ENCODE measurements at places on chromosomes 4 and X.

DNA sequence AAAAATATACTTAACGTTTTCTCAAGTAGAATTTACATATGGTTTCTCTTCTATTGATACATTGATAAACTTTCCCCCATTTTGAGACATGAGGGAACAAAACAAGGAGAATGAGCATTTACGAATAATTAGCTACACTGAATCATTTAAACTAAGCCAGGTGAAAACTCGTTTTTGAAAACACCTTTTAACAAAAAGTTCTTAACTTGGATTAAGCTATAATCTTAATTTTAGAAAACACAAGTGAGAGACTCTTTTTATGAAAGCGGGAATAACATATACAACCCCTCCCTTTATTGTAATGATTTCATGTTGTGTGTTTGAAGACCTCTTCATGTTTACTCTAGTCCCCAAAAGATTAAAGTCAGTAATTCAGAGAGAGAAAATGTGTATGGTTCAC is 20.1 kb downstream of the PDLIM3 start:
- DNase-seq: no peak

- DNase-seq: no peak
These were observed 29.5 kb downstream of the EGFL6 start for GRCh38 chrX:13598877-13599276.

DNA sequence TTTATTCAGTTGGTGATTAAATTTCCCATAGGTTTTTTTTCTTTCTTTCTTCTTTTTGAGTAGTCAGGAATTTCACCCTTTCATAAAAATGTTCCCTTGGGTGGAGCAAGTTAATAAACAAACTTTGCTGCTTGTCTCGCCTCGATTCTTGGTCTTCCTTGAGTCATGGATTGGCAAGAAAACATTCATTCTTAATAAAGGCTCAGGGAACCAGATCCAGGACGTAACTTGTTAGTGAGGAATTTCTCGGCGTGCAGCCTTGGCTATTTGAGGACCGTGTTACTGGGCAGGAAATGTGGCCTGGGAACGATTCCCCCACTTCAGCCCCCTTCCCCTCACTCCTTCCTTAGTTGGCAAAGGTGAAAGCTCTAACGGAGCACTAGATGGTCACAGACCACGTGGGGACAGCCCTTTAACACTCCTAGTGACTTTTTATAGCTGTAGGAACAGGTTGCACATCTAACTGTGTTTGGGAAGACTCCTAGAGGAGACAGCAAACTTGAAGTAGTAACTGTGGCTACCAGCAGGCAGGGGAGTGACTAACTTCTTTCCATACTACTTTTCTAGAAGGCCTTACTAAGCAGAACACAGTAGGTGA is 106.8 kb downstream of the UCHL1 start:
- DNase-seq: peak; percentile 51

- no peak for DNase-seq
These were observed 211.2 kb downstream of the ANK2 start for GRCh38 chr4:113260688-113261087.

GRCh38 chrX:137545711-137546651 is 19.9 kb upstream of the ZIC3 start:
- no peak for DNase-seq

DNA sequence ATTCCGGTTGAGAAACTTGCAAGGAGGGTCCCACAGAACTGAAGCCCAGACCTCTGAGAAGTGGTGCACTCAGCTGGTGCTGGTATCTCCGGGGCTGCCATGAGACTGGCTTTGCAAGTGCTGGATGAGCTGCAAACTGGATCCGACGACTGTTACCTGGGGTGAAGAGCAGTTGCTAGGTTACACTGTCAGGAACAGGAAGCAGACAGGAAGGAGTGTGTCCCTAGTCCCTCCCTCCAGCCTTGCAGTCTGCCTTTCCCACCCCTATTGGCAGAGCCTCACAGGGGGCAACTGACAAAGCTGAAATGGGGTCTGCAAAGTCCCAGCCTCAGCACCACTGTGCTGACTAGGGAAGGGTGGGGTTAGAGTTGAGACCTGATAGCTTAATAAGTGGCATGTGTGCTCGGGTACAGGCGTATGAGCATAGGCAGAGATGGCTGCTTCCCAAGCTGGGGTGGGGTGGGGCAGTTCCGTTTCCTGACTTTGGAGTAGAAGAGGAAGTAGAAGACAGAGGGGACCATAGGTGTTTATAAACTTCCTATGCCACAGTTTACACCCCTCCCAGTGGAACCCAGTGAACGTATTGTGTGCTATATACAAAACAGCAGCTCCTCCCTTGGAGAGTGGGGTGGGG is 18.0 kb downstream of the PPEF1 start:
- no peak for DNase-seq

DNA sequence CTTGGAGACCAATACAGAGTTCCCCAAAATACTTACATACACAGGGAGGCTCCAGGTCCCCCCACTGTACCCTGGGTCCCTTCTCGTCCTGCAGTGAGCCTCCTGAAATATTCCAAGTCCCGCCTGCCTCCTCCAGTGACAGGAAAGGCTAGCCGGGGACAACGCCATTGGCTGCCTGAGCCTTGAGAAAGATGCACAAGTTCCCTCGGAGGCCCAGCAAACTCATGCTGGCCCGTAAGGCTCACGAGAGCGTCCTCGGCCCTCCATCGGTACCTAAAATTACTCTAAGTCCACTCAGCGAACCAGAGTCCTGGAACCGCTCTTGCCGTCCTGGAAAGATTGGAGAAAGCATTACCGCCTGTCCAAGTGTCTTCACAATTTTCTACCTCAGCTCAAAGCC is 228.6 kb downstream of the ADAM29 start:
- DNase-seq: no peak

GRCh38 chr4:185529413-185529812 is 5.9 kb downstream of the PDLIM3 start:
- DNase-seq: no peak

DNA sequence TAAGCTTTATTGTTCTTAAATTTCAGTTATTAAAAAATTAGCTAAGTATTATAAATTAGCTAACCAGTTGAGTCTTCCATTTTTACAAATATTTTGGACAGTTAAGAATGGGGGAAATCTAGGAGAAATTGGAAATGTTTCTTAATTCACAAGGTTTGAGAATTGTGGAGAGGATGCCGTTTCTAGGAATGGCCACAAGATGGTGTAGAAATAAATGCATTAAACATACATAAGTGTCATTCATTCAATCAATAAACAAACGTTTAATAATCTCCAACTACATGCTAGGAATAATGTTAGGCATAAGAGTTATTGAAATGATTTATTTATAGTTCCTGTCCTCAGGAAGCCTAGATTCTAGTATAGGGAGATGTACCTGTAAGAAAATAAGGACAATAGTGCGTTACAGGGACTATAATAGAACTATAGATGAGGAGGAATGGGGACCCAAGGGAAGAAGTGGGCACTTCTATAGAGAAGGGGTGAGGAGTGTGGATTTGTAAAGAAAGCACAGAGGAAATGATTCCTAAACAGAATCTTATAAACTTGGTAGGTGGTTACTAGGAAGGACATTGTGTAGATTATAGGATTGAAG is 195.7 kb upstream of the ANK2 start:
- DNase-seq: no peak

DNA sequence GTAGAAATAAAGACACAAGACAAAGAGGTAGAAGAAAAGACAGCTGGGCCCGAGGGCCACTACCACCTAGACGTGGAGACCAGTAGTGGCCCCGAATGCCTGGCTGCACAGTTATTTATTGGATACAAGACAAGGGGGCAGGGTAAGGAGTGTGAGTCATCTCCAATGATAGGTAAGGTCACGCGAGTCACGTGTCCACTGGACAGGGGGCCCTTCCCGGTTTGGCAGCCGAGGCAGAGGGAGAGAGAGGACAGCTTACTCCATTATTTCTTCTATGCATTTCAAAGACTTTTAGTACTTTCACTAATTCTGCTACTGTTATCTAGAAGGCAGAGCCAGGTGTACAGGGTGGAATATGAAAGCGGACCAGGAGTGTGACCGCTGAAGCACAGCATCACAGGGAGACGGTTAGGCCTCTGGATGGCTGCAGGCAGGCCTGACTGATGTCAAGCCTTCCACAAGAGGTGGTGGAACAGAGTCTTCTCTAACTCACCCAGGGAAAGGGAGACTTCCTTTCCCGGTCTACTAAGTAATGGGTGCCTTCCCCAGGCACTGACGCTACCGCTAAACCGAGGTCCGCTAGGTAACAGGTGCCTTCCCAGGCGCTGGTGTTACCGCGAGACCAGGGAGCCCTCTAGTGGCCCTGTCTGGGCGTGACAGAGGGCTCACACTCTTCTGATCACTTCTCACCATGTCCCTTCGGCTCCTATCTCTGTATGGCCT is 44.9 kb downstream of the ZBTB49 start:
- DNase-seq: peak; percentile 7

All from anterior cingulate cortex (tissue), 58 donors.